ENCODE measurements at places on chromosomes 4 and X. TPM values are rescaled to one million over a fixed set of nuclear protein-coding genes. Genes with fewer than 3 reads are reported as not detected.

The JCHAIN gene
- not detected for total RNA-seq

The PRDX4 gene
- 129 TPM for total RNA-seq

The TSPAN6 gene
- total RNA-seq, result 70.6 TPM

The HSD17B13 gene
- total RNA-seq, result not detected

The COX7B2 gene
- total RNA-seq, result not detected

The MAGEA3 gene
- total RNA-seq, result not detected

The BEX2 gene
- total RNA-seq, result 2.5 TPM

The SMAD1 gene
- 19.3 TPM for total RNA-seq

The NXF2B gene
- total RNA-seq, result not detected

The CYLC1 gene
- not detected for total RNA-seq

The CISD2 gene
- total RNA-seq, result 34.9 TPM

The SCFD2 gene
- total RNA-seq, result 17.1 TPM

The CLDN22 gene
- total RNA-seq, result not detected

The AMTN gene
- total RNA-seq, result not detected

The BEX3 gene
- total RNA-seq, result 114 TPM

The ARMCX4 gene
- total RNA-seq, result 1.8 TPM

The NLGN3 gene
- 2.1 TPM for total RNA-seq

The TMEM187 gene
- total RNA-seq, result 9.9 TPM

The USP26 gene
- total RNA-seq, result not detected

The SLC49A3 gene
- 0.40 TPM for total RNA-seq

The MAPK10 gene
- total RNA-seq, result 2.9 TPM

The MAGEB1 gene
- not detected for total RNA-seq

The BGN gene
- total RNA-seq, result not detected

The CEP44 gene
- 15.8 TPM for total RNA-seq

The ZCCHC4 gene
- total RNA-seq, result 10.1 TPM

The C4orf50 gene
- total RNA-seq, result not detected

The TEX13B gene
- not detected for total RNA-seq

The DGKK gene
- total RNA-seq, result not detected

The PPP2R2C gene
- total RNA-seq, result 9.8 TPM

The CCNA2 gene
- total RNA-seq, result 32.6 TPM

The HERC6 gene
- total RNA-seq, result 53.3 TPM

The SOD3 gene
- total RNA-seq, result 33.7 TPM

The PAK3 gene
- 0.50 TPM for total RNA-seq

The SSX3 gene
- not detected for total RNA-seq

The GPRASP1 gene
- 3.6 TPM for total RNA-seq

The MAP7D2 gene
- 4.0 TPM for total RNA-seq

The HMX1 gene
- total RNA-seq, result not detected

The DCUN1D4 gene
- total RNA-seq, result 40.2 TPM

The SLC38A5 gene
- 0.54 TPM for total RNA-seq

The TMEM255A gene
- total RNA-seq, result not detected

The PSAPL1 gene
- not detected for total RNA-seq

The MTM1 gene
- 12.7 TPM for total RNA-seq

The CYTL1 gene
- not detected for total RNA-seq

The NPY5R gene
- total RNA-seq, result 1.2 TPM

The RWDD4 gene
- total RNA-seq, result 15.9 TPM

The CLDN24 gene
- not detected for total RNA-seq
